HFFc6 (cell line): ENCODE measurements at places on chromosomes 7 and 10.
A peak's percentile ranks its signal among the peaks of the same experiment; 100 is the strongest.

- peaks cover 3% of the 10 kb centered on the region; the same call in 1 of the 2 replicates for H3K27me3 ChIP-seq
- peak overlapping the region; percentile 84 for H3K27ac ChIP-seq
- peaks cover 40% of the 10 kb centered on the region for H3K4me1 ChIP-seq
These were observed 22.4 kb upstream of the AHR start for GRCh38 chr7:17275749-17276671.

DNA sequence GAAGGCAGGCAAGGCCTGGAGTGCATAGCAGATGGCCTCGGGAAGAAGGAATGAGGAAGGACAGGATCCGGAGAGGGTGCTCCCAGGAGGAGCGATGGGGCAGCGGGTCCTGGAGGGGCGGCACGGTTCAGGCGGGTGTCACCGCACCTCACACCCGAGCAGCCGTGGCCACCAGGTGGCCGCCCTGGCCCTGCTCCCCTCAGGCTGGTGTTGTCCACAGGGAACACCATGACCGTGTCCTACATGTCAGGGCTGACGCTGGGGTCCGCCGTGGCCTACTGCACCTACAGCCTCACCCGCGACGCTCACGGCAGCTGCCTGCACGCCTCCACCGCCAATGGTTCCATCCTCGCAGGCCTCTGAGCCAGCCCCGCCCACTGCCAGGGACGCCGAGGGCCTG lies 19.8 kb downstream of the SLC29A4 start:
- H3K27me3 ChIP-seq, result peaks cover 22% of the 10 kb centered on the region
- H3K4me1 ChIP-seq, result no peaks in the 10 kb centered on the region
- H3K27ac ChIP-seq, result no peak overlapping the region
- H3K36me3 ChIP-seq, result no peaks in the 10 kb centered on the region
- no peak overlapping the region for H3K4me3 ChIP-seq

DNA sequence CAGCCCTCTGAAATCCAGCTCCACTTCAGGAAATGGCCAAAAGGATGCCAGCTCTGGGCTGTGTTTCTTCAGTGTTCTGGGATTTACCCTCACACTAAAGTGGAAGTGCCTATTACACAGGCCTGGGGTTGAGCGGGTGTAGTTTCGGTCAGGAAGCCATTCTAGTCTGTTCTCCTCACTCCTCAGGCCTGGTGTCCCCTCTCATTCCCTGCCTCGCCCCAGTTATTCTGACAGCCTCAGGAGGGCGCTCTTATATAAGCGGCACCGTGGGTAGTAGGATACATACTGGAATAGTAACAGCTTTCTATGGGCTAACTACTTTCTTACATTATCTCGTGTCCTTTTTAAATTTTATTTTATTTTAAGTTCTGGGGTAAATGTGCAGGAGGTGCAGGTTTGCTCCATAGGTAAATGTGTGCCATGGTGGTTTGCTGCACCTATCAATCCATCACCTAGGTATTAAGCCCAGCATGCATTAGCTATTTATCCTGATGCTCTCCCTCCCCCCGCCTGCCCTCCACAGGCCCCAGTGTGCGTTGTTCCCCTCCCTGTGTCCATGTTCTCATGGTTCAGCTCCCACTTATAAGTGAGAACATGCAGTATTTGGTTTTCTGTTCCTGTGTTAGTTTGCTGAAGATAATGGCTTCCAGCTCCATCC lies 12.2 kb upstream of the LGI1 start:
- no peaks in the 10 kb centered on the region; the same call in 1 of the 2 replicates for H3K27me3 ChIP-seq
- H3K27ac ChIP-seq, result no peak overlapping the region
- peak; percentile 30 for DNase-seq
- peaks cover 29% of the 10 kb centered on the region for H3K4me1 ChIP-seq
- H3K36me3 ChIP-seq, result no peaks in the 10 kb centered on the region

DNA sequence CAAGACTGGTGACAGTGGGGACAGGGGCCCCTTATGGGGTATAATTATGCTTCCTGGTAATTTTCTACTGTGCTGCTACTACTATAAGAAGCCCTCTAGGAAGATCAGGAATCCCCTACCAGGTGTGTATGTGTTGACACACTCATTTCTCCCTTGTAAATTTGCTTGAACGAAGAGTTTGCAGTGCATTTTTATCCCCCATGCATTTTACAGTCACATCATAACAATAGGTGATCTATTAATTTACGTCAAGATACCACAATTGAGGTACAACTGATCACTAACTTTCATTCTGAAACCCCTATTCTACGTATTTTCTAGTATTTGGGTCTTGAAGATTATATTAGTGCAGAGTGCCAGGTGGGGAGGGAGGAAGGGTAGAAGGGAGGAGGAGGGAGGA lies 252.2 kb downstream of the NSUN6 start:
- DNase-seq, result no peak
- H3K27ac ChIP-seq, result no peak overlapping the region
- no peak overlapping the region for H3K4me3 ChIP-seq
- no peaks in the 10 kb centered on the region for H3K36me3 ChIP-seq
- peaks cover 5% of the 10 kb centered on the region for H3K27me3 ChIP-seq
- no peaks in the 10 kb centered on the region for H3K4me1 ChIP-seq

GRCh38 chr7:79593866-79594301 lies 140.4 kb upstream of the MAGI2 start:
- no peak for DNase-seq
- no peak overlapping the region for H3K4me3 ChIP-seq
- no peaks in the 10 kb centered on the region for H3K27me3 ChIP-seq
- no peak overlapping the region for H3K27ac ChIP-seq

GRCh38 chr7:40833888-40834234 lies 699.1 kb downstream of the SUGCT start:
- H3K36me3 ChIP-seq, result peaks cover 8% of the 10 kb centered on the region
- DNase-seq, result peak; percentile 20
- H3K27me3 ChIP-seq, result no peaks in the 10 kb centered on the region; the same call in none of the 2 replicates
- H3K4me1 ChIP-seq, result peaks cover 36% of the 10 kb centered on the region

DNA sequence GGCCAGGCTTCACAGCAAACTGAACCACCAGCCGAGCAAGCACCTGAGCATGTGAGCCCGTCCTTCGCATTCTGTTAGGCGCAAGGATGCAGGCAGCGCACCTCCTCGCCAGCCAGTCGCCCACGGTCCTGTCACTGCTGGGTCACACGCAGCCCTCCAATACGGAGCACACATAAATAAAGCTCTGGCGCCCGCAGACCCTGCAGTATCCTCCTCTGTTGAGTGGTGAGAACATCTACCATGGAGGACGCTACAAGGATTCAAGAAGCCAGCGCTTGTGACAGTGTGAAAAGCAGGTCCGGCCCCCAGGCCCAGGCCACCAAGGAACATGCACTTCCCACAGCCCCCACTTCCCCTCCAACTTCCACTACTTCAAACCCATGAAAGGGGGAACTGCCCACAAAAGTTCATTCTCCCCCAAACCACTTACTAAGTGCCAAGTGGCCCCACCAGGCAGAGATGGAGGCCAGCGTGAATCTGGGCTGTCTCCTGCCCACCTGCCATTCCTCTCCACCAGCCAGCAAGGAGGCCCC lies 34.8 kb downstream of the VOPP1 start:
- no peaks in the 10 kb centered on the region for H3K27me3 ChIP-seq
- no peak for DNase-seq
- H3K4me3 ChIP-seq, result no peak overlapping the region
- H3K4me1 ChIP-seq, result peaks cover 94% of the 10 kb centered on the region

GRCh38 chr7:87330942-87331341 lies 14.5 kb upstream of the CROT start:
- no peaks in the 10 kb centered on the region; the same call in 1 of the 2 replicates for H3K27me3 ChIP-seq
- no peaks in the 10 kb centered on the region; the same call in 1 of the 2 replicates for H3K4me1 ChIP-seq
- peaks cover 52% of the 10 kb centered on the region for H3K36me3 ChIP-seq
- H3K4me3 ChIP-seq, result no peak overlapping the region
- no peak overlapping the region for H3K27ac ChIP-seq
- DNase-seq, result no peak

DNA sequence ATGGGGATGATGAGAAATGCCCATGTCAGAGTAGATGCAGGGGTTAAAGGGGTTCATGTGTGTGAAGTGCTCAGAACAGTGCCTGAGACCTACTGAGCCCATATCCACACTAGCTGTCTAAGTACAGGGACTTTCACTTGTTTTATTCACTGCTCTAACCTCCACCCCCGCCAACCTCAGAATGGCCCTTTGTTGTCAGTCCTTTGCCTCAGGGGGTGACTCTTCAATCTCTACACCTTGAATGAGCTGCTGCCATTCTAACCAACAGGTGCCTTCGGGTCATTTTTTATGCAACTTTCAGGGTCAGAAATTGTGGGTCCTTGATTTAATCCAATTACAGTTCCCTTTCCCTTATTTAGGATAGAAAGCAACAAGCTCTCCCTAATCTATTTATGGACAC lies 26.2 kb downstream of the VSTM4 start:
- H3K4me1 ChIP-seq, result no peaks in the 10 kb centered on the region
- peaks cover 12% of the 10 kb centered on the region for H3K27me3 ChIP-seq
- H3K36me3 ChIP-seq, result peaks cover 4% of the 10 kb centered on the region; the same call in 1 of the 2 replicates

GRCh38 chr7:157268540-157268939 lies 68.3 kb upstream of the DNAJB6 start:
- H3K27ac ChIP-seq, result no peak overlapping the region
- peaks cover 61% of the 10 kb centered on the region for H3K36me3 ChIP-seq
- no peak for DNase-seq

DNA sequence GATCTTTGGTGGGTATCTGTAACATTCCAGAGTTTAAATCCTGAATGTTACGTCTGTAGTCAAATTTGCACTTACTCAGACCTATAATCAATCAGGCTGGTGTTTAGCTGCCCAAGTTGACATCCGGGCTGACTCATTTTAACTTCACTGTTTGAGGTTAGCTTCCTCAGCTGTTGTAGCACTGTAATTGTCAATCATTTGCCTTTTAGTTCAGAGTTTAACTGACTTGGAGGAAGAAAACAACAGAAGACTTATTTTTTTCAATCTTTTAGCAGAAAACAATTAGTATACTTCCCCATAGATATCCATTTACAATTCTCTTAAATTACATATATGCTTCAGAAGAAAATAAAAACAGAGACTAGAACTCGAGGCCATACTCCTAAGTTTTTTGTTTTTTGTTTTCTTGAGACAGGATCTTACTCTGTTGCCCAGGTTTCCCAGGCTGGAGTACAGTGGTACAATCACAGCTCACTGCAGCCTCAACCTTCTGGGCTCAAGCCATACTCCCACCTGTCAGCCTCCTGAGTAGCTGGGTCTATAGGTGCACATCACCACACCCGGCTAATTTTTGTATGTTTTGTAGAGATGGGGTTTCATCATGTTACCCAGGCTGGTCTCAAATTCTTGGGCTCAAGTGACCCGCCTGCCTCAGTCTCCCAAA lies 38.5 kb upstream of the LRRC17 start:
- peaks cover 4% of the 10 kb centered on the region; the same call in 1 of the 2 replicates for H3K36me3 ChIP-seq
- H3K4me3 ChIP-seq, result peak overlapping the region; percentile 30
- H3K27me3 ChIP-seq, result peaks cover 2% of the 10 kb centered on the region
- peak; percentile 72 for DNase-seq
- peak overlapping the region; percentile 91 for H3K27ac ChIP-seq
- H3K4me1 ChIP-seq, result peaks cover 74% of the 10 kb centered on the region

- H3K27ac ChIP-seq, result peak overlapping the region; percentile 79
- H3K4me3 ChIP-seq, result no peak overlapping the region; the same call in 1 of the 2 replicates
- no peak for DNase-seq
- peaks cover 5% of the 10 kb centered on the region for H3K27me3 ChIP-seq
These were observed 142.5 kb downstream of the RNF216 start for GRCh38 chr7:5638994-5639393.

- H3K4me1 ChIP-seq, result peaks cover 26% of the 10 kb centered on the region
- DNase-seq, result no peak
- no peak overlapping the region for H3K4me3 ChIP-seq
- H3K27me3 ChIP-seq, result no peaks in the 10 kb centered on the region; the same call in 1 of the 2 replicates
- no peak overlapping the region for H3K27ac ChIP-seq
These were observed 147.9 kb downstream of the AHR start for GRCh38 chr7:17446340-17446739.

GRCh38 chr10:67115972-67116371 lies 190.1 kb downstream of the LRRTM3 start:
- no peaks in the 10 kb centered on the region for H3K4me1 ChIP-seq
- DNase-seq, result no peak
- H3K27ac ChIP-seq, result no peak overlapping the region
- no peaks in the 10 kb centered on the region for H3K27me3 ChIP-seq

DNA sequence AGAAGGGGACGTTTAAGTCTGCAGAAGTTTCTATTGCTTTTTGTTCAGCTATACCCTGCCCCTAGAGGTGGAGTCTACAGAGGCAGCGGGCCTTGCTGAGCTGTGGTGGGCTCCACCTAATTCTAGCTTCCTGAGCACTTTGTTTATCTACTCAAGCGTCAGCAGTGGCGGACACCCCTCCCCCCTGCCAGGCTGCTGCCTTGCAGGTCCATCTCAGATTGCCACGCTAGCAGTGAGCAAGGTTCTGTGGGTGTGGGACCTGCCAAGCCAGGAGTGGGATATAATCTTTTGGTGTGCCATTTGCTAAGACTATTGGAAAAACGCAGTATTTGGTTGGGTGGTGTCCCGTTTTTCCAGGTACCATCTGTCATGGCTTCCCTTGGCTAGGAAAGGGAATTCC lies 147.3 kb upstream of the PRPS1L1 start:
- no peak for DNase-seq
- no peak overlapping the region for H3K27ac ChIP-seq
- H3K4me1 ChIP-seq, result no peaks in the 10 kb centered on the region

DNA sequence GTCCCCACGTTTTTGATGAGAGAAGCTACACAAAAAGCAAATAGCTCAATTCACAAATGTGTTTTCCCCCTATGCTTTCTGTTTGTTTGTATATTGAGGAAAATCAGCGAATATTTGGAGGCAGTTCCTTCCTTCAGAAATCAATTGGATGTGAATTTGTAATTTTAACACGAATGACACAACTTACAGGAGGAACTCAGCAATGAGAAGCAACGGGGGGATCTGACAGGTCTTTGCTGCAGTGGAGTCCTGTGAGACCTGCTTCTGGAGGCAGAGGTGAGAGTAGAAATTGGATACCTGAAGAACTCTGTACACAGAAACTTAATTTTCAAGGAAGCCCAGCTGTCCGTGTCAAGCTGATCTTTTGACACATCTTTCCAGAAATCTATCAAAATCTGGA lies 370.4 kb downstream of the GFRA1 start:
- no peak for DNase-seq
- no peak overlapping the region for H3K27ac ChIP-seq
- no peaks in the 10 kb centered on the region for H3K36me3 ChIP-seq
- peaks cover 13% of the 10 kb centered on the region for H3K4me1 ChIP-seq

- no peaks in the 10 kb centered on the region for H3K4me1 ChIP-seq
- H3K27ac ChIP-seq, result no peak overlapping the region
- H3K4me3 ChIP-seq, result no peak overlapping the region
- no peak for DNase-seq
These were observed 177.5 kb downstream of the RELN start for GRCh38 chr7:103811997-103812396.

- DNase-seq, result peak; percentile 25
- H3K4me1 ChIP-seq, result peaks cover 70% of the 10 kb centered on the region
- no peaks in the 10 kb centered on the region; the same call in 1 of the 2 replicates for H3K27me3 ChIP-seq
These were observed 212.8 kb downstream of the PTN start for GRCh38 chr7:137130751-137131158.
